ENCODE measurements at places on chromosomes 1 and 21.

DNA sequence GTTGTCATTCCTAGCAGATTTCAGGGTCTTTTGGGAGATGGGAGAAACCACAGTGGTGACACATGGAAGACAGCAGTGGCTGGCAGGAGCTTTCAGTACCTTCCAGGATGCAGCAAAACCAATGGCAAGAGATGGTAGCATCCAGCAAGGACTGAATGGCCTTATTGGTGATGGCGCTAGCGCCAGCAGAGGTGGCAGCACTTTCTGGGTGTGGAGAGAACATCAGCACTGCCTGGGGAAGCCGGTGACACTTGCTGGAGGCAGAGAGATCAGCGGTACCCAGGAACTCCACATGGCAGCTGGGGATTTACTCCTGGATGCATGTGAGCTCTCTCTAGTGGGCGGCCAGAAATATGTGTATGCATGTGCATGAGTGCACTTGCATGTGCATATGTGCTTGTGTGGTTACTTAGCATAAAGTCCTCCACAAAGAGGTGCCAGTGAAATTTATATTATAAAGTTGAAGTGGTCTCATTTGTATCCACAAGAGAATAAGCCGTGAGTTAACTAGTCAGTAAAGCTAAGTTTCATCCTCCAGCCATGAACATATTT is 364.7 kb downstream of the LMX1A start:
- no peak for DNase-seq

DNA sequence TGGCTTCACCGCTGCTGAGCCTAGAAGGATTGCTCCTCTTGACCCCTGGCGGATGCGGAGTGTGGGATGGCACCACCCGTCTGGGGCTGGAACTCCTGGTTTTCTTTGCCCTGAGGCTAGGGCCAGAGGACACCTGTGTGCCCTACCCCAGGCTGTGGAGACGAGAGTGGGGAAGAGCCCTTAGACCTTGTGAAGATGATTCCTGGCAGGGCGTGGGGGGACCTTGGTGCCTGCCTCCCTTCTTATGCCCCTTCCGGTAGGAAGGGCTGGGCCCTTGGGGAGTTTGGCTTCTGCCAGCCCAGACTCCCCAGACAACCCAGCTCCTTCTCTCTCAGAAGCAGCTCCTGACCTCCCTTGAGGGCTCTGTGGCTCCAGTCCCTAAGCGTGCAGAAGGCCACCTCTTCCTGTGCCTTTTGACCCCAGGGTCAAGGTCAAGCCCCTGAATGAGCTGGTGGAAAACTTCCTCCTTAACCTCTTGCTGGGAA is 891 bp downstream of the RPS6KA1 start:
- DNase-seq, result no peak

GRCh38 chr1:55156093-55156492 is 59.1 kb downstream of the USP24 start:
- DNase-seq, result no peak

DNA sequence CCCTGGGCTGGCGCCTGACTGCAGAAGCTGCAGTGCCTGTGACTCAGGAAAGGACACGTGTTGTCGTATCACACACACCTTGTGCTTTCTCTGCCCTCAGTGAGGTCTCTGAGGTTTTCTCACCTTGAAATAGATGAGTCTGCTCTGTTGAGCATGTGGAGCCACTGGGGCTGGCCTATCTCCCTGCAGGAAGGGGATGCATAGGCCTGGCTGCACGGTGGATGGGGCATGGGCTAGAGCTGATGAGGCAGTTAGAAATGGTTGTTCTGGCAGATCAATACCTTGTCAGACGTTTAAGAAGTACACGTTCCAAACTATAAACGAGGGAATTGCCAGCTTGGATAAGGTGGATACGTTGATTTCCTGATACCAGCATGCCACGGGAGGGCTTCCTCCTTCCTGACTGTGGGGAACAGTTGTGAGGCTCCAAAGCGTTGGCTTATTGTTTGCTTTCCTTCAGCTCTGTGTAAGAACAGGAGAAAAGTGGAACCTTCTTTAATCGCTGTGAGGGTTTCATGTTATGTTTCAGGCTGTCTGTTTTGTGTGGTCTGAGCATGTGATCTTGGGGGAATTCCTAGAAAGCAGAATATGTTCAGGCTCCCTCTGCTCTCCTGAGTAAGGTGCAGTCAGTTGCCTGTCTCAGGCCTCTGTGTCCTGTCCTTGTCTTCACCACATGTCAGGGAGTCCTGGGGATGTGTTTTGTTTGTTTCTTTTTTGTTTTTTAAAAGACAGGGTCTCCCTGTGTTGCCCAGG is 44.8 kb downstream of the PCNT start:
- no peak for DNase-seq

DNA sequence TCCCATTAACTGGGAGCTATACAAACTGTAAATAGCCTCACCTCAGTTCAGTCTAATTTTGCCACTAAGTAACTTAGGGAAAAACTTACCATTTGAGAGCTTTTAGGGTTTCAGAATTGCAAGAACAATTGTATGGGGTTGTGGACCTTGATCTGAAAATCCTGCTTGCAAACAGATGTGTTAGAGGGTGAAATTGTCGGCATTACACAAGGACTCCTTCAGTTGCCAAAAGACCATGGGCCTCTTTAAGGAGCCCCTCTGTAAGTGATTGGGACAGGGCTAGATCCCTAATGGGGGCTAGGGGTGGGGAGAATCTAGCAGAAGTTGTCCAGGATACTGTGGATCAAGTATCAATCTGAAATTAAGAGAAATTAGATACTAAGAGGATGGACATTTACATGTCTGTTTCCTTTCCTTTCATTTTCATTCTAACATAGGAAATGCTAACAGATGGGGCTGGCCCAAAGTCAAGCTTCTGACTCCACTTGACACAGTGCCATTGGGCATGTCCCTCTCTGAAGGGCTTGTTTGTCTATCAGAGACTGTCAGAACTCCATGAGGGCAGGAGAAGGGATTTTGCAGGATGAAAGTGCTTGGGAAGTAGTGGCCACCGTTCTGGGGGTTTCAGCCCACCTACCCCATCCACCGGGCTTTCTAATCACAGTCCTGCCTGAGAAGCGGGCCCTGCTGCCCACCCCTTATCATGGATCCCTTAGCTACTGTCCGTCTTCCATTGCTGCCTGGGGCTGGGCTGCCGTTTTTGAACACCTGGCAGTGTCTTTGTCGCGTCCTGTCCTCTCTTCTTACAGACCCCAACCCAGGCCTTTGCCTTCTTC is 54.7 kb downstream of the STUM start:
- DNase-seq, result no peak

GRCh38 chr21:35034203-35034926 is 14.7 kb downstream of the RUNX1 start:
- no peak for DNase-seq

GRCh38 chr1:42128499-42128898 is 24.7 kb upstream of the GUCA2B start:
- DNase-seq, result no peak

DNA sequence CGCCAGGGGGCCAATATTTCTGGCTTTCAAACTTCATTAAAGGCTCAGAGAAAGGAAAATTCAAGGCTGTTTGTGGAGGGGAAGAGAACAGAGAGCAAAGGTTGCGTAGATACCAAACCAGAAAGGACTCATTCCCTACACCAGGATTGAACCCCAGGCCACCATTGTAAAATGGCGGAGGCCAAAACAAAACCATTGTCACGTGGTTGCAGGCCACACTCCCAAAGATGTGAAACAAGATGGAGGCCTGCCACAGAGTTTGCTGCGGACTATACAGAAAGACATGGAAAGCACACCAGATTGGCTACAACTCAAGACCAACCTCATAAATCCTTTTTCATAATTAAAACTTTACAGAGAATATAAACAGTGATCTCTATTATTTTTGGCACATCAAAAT is 116.5 kb downstream of the KCNK1 start:
- no peak for DNase-seq

GRCh38 chr1:178010674-178011464 is 41.0 kb upstream of the SEC16B start:
- DNase-seq, result no peak

DNA sequence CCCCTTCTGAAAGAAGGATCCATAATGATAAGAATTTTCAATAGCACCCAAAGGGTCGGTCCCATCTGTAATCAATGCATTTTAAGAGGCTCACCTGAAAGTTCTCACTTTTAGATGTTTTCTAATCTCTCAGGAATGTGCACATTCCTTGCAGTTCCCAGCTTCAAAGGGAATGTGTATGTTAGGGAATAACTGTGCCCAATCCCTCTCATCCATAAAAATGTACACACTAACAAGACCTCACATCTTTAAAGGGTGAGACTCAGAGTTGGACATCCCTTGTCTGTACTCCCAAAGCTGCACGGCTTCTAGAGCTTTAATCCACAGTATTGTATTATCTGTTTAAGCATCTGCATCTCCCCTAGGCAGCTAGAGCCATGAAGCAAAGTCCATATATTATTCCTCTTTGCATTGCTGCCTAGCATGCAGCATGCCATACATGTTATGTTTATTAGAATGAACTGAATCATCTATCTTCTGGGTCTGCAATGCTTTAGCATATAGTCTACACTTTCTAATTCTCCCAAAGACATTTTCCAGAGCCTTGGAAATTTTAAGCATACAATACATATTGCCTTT is 9.3 kb upstream of the CCN1 start:
- DNase-seq, result no peak

DNA sequence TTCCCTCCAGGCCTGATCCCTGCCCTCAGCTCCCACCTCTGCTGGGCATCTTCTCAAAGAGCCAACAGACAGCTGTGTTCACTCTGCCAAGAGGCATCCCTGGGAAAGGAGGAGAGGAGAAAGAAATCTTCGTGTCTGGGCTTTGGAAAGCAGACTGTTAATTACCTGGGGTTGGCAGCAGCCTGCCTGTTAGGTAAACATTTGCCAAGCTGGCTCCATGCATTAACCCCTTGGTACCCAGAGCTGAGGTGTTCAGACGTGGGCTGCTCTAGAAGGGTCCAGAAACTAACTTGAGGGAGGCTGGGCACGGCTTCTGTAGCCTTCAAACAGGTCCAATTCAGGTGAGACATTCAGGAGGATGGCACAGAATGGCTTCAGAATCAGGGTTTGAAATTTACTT is 8.7 kb upstream of the EXTL1 start:
- DNase-seq, result peak; percentile 68

GRCh38 chr1:112454316-112454715 is 54.4 kb upstream of the WNT2B start:
- DNase-seq, result no peak

- DNase-seq, result no peak
Observed at GRCh38 chr1:205514211-205515142, 10.0 kb downstream of the CDK18 start.

DNA sequence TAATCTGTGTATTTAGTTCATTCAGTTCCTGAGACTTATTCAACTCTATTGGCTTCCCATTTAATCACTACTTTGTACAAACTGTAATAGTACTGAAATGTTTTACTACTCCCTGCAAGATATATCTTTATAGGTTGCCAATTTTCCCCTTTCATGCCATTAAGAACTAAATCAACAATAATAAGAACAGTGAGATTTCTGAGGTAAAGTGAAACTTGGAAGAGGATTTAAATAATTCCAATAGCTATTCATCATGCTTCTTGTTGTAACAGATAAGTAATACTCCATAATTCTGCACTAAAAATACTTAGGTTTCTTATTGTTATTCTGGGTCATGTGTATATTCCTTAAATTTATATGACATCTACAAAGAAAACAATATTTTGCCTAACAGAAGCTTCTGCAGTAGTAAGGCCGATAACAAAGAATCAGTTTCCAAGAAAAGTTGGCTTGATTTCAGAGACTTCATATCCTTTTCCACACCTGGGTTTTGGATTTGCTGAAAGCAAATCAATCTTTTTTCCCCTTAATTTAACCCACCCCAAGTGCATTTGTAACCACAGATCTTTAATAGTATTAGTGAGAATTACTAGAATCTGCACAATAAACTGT is 258.3 kb downstream of the FAF1 start:
- DNase-seq, result peak; percentile 5

- DNase-seq, result no peak
Observed at GRCh38 chr1:247054992-247055415, 23.6 kb downstream of the ZNF670 start.

Measured in NCI-H2171 (cell line).